ENCODE measurements at places on chromosomes 12 and 14.

DNA sequence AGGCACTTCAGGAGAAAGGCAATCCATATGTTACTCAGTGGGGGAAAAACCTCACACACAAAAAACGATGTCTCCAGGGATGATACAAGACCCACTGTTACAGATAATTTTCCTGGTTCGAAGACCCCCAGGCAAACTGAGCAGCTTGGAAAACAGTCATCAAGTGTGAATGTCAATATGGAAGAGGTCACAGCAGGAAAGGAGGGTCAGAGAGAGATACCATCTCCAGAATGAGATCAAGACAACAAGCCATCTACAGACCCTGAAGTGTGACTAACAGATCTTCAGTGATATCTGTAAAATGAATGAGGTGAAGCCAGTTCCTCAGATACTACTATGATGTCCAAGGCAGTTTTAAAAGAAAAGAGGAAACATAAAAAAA, 28.6 kb downstream of the GNS start:
- no peak for DNase-seq

DNA sequence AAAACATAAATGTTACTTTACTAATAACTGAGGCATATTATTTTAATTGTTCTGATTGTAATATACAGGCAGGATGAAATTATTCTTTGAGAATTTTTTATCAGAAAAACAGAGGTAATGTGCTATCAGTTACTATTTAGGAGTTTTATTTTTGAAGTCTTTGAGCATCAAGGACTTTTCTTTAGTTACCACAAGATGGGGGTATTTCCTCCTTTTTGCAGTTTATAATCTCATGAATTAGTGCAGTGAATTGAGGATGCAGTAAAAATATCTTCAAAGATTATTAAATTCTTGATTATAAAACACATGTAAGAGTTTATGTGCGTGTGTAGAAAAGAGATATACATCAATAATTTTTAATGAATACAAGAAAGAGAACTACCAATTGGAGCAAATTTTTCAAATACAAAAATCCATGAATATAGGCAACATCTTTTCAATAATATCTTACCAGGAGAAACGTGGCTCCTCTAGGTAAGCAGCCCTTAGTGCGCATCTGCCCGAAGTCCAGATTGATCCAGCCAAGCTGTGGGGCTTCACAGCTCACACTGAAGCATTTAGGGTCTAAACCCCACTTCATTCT, 71.6 kb downstream of the ERGIC2 start:
- DNase-seq, result no peak

DNA sequence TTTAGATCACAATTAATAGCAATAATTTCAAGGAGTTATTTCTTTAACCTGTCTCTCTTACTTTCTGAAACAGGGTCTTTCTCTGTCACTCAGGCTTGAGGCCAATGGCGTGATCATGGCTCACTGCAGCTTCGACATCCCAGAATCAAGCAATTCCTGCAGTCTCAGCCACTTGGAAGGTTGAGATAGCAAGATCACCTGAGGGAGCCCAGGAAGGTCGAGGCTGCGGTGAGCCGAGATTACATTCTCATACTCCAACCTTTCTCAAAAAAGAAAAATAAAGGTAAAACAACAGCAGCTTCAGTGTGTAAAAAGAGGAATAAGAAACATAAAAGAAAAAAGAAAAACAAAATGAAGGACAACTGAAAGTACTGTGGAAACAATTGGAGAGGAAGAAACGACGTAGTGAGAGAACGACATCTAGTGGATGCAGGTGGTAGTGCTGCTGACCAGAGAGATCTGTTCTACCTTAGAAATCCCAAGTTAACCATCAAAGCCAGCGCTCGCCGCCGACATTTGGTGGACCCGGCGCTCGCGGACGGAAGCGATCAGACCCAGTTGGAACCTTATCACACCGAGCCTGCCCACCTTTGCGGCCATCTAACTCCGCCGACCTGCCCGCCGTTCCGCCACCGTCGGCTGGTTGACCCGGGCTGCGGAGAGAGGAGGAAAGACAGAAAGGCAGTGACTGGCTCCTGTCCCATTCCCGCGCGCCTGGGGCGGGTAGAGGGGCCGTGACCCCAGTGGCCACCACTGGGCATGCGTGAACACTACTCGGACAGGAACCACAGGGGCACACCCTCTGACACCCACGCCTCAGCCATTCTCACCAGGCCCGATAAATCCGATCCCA, 196.1 kb downstream of the ALG10 start:
- DNase-seq, result no peak

DNA sequence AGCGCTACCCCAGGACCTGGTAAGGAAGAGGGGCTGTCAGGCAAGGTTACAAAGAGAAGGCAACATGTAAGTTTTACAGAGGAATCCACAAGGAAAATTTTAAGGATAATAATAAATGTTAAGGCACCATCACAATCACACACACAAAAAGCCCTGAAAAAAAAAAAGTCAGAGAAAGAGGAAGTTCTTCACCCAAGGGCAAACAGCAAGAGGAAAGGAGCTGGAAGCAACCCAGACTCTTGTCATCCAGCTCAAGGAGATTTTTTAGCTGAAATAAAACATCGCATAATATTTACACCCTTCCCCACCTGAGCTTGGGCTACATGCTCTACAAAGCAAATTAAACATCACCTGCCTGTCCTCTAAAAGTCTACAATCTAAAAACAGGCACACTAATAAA, 9.5 kb downstream of the SPTB start:
- no peak for DNase-seq

GRCh38 chr12:92877904-92878303, 51.2 kb downstream of the EEA1 start:
- no peak for DNase-seq
